Activated CD4-positive, CD25-positive, alpha-beta regulatory T cell treated with anti-CD3 and anti-CD28 coated beads, Interleukin-2, amount 50 U/mL, for 72 hours (primary cell): ENCODE measurements at places on chromosomes 5 and 9.

GRCh38 chr9:136742591-136743391, at the start of gene LCN10:
Gene LCN10, minus strand, starts transcription at chr9:136742940. Its CDS starts 37 bp downstream, at chr9:136742903.
- no peak for DNase-seq

DNA sequence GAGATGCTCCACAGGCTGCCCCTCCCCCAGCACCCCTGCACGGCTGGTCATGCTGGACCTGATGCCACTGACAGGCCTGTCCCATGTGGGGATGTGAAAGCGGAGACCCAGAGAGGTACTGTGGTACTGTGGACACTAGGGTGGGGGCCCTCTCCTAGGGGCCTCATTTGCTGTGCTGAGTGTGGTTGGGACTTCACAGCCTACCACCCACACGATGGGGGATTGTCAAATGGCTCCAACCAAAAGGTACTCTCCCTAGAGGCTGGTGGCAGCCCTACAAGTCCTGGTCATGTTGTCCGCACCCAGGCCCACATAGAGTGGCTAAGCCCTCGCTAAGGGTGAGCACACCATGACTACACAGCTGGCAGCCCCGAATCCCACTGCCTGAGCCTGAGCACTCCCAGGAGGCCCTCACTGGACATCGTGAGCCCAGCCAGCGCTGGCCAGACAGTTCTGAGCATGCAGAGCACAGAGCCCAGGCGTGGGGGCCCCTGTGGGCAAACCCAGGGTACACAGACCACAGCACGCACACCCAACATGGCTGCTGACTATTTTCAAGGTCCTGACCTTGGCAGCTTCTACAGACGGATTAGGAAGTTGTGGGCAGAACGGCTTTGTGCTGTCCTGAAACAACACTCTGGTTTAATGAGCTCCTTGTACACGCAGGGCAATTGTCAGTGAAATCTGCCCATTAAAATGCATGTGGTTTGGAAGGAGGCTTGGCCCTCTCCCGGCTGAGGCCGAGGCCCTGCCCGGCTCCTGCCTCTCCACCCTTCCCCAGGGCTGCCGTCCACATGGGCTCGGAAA, 214.1 kb downstream of the HSPA4 start:
- DNase-seq = no peak

GRCh38 chr9:85428230-85428629, 313.5 kb downstream of the AGTPBP1 start:
- no peak for DNase-seq

DNA sequence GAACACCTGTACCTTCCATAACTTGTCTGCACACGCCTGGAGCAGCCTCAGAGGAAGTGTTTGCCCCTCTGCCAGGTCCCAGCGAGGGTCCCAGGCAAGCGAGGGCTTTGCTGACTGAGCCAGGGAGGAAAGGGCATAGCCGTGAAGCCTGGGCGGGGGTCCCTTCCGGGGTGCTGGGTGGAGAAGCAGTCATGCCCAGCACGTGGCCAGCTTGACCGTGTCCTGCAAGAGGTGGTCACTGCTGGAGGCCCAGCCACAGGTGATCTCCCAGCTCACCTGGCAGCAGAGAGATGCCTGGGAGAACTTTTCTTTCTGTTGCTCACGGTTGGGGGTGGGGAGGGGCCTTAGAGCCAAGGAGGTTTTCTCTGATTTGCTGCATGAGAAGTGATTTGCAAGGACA, 195.3 kb downstream of the CACNA1B start:
- no peak for DNase-seq

DNA sequence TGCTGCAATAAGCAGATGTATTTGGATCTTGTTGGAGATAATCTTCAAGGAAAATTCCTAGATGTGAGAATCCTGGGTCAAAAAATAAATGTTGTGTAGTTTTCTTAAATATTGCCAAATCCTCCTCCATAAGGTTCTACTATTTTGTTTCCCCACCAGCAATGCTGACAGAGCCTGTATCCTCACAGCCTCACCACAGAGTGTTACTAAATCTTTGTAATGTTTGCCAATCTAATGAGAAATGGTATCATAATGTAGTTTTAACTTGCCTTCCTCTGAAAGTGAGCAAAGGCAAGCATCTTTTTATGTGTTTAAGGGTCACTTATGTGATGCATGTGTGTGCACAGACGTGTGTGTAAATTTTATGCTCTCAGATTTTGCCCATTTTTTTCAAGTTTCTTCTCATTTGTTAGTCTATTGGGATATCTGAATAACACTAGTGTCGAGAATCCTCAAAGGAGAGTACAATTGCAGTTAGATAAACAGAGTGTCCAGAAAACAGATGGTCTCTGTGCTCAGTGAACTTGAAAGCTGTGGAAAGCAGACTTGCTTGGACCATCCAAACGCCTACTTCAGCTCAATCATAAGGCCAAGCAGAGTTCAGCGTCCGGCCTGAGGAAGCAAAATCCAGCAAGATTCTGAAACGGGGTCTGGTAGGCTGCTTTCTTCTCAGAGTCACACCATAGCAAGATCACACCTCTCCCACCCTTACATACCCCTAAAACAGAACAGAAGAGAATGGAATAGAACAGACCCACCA, 35.7 kb upstream of the UGT3A1 start:
- no peak for DNase-seq

- DNase-seq = no peak
These were observed 53.7 kb upstream of the EXOC3 start for GRCh38 chr5:389197-389821.
